DMS53 (cell line): ENCODE measurements at places on chromosomes 1 and 21.

DNA sequence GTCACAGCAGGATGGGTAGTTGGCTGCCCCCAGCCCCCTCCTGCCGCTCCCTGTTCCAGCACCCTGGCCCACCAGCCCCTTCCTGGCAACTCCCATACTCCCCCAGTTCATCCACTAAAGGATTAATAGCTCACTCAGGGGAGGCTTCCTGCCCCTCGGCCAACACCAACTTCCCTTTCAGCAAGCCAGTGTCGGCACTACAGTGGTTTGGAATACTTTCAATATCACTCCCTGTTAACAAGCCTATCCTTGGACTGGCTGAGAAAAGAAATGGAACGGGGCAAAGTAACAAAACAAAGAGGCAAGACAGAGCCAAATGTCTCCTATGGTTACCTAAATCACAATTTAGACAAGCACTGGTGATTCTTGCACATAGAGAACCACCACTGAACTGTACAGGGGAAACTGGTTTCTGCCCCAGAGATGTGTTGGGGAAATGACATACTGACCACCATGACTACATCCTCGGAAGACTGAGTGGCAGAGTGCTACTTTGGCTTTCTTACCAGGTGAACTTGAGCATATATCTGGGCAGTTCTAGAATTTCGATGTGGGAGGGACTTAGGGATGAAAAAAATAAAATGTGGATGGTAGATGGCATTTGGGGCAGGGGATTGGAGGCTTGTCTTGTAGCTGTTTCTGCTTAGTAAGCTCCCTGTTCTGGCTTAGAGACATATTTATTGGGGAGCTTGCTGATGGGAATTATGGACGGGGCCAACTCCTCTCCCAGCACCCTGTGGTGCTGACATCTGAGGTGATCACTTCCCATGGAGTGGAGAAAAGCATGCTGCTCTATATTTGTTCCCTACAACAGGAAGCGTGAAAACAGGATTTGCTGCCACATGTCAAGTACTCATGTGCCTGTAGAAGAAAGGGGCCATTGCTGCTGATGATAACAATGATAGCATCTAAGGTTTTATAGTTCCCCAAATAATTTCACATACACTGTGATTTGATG, 7.1 kb upstream of the CAPN2 start:
- peak; percentile 67 for DNase-seq

DNA sequence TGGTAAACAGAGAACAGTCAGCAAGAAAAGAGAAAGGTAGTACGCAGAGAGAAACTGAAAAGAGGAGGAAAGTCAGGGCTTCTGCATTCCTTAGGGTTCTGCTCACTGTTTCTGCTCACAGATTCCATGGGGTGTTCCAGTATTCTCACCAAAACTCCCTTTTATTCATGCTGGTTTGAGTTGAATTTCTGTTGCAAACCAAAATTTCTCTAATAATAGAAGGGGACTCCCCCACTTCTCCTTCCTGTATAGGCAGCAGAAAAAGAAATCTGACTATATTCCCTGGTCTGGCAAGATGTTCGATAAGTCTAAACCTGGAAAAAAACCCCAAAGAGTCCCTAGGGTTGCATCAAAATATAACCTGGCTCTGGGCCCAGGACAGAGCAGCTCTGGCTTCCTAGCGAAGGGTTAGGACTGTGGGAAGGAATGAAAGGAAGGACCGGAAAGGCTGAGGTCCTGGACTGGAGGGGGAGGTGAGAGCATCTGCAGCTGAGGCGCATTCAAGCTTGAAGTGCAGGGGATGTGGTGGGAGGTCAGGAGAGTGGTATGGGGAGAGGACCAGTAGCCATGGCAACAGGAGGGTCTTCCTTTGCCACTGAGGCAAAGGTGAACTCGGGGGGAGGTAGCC, 18.8 kb upstream of the RGS16 start:
- DNase-seq, result no peak

DNA sequence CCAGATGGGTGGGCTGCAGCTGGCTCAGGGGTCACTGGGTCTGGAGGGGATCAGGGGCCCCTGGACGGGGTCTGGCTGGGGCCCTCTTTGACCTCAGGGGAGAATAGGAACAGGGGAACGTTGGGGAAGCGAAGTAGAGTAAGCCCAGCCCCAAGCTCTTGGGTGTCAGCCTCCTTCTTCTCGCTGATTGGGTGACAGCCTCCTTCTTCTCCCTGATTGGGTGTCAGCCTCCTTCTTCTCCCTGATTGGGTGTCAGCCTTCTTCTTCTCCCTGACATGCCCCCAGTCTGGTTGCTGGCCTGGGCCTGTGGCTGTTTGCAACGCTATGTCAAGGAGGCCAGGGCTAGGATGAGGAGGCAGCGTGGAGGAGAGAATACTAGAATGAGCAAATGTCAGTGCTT, 76.7 kb upstream of the CASZ1 start:
- DNase-seq, result no peak

- DNase-seq, result no peak
Measured at GRCh38 chr1:226826479-226827261, 43.7 kb upstream of the PSEN2 start.

GRCh38 chr1:191578281-191578680, 580.0 kb upstream of the RGS18 start:
- no peak for DNase-seq
